H4 (cell line): ENCODE measurements at places on chromosomes 2 and 18.
A peak's percentile ranks its signal among the peaks of the same experiment; 100 is the strongest.

DNA sequence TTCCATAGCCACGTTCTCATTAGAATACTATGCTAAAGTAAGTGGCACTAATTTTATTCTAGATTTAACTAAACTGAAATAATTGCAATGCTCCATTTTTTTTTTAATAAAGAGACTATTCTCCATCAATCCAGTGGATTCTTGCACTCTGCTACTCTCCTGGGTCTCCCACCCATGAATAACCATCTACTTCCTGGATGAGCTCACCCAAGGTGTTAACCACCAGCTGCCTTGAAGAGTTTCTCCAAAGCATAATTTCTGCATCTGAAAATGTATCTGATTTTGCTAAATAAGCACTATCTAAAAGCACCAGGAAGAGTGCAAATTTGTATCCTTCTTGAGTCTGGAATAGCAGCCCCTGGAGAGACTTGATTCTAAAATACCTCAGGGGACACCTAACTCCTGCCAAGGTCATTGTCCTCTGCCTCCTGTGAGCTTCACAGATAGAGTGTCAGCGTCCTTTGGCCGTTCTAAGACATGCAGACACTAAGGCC lies 41.6 kb upstream of the SH3BP4 start:
- no peak for DNase-seq

DNA sequence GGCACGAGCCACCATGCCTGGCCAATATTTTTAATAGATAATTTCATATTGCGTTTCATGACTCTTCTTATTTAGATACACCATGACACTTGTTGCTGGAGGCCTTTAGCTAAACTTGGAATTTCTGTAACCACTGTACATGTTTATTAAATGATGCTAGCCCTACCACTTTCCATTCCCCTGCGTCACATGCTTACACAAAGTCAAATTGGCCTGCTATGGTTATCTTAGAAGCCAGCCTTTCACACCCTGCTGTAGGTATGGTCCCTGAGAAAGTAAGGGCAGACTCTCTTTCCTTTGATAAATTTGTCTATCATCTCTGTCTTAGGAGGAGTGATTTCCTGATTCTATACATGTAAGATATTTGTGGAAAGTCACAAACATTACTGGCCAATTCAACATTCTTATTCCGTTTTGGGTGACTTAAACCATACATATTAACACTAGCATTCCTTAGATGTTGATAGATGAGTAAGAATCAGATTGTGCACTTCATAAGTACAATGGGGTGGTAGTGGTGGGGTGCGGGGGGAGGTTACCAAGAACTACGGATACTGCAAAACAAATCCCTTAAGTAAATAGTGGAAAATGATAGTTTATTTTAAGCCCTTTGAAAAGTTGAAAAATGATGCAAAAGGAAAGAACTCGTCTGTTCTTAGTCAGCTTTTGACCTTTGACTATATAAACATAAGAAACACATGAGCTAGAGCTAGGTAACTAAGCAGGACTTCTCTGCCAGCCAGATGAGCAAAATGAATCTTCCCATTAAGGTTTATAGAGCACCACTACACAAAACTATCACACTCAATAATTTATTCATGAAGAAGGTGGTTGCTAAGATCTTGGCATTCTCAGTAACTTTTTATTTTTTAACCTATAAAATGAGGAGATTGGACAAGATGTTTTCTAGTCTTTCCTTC lies 7.9 kb upstream of the NDUFV2 start:
- DNase-seq, result peak; percentile 70

GRCh38 chr2:11784747-11785610 lies 38.5 kb downstream of the LPIN1 start:
- DNase-seq, result no peak

DNA sequence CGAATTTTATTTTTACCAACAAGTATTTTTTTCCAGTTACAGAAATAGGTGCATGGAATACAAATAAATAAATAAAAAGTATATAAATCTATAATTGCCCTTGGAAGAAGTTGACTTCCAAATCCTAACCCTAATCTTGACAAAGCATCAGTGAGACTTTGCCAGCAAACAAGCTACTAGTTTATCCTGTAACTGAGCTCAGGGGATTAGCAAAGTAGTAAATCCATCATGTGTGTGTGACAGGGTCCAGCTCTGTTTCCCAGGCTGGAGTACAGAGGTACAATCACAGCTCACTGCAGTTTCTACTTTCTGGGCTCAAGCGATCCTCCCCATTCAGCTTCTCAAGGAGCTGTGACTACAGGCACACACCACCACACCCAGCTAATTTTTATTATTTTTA lies 948.0 kb upstream of the CNTNAP5 start:
- DNase-seq, result no peak

GRCh38 chr2:58039170-58039611 lies 7.4 kb upstream of the VRK2 start:
- no peak for DNase-seq

- DNase-seq, result peak; percentile 67
Observed at GRCh38 chr2:227655454-227655853, 11.2 kb upstream of the SCYGR5 start.

GRCh38 chr2:134906726-134907125 lies 11.9 kb upstream of the CCNT2 start:
- no peak for DNase-seq

DNA sequence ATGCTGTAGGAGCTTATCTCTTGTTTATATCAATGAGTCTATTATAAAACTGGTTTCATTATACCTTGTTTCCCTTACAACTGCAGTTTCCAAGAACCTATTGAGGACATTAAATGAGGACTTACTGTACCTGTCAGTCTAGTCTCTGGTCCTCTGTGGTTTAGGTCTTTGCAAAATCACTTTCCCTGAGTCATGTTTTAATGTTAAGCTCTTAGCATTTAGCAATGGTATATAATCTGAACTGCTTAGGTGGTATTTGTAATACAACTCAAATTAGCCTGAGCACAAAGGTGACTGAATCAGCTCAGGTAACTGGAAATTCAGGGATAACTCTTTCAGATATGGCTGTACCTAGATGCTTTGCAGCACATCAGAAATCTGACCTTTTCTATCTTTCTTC lies 418.3 kb upstream of the SPRED2 start:
- DNase-seq, result no peak

- no peak for DNase-seq
Observed at GRCh38 chr2:106982350-106982749, 96.4 kb upstream of the ST6GAL2 start.

DNA sequence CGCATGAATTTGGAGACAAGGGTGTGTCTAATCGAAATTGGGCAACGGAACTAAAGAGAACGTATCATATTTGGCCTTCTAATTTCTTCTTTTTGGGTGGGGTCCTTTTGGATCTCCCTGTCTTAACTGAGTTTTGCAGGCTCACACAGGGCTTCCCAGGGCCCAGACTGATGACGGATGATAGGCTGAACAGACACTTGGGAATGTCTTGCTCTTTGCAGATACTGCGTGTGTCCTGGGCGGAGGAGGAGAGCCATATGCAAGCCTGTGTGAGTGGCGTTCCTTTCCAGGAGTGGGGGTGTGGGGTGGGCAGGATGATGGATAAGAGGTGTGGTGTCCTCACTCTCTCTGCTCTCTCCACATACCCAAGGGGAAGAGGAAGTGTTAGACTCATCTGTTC lies 40.1 kb downstream of the TNP1 start:
- DNase-seq, result no peak

- no peak for DNase-seq
Observed at GRCh38 chr2:42970151-42970550, 177.8 kb upstream of the HAAO start.

DNA sequence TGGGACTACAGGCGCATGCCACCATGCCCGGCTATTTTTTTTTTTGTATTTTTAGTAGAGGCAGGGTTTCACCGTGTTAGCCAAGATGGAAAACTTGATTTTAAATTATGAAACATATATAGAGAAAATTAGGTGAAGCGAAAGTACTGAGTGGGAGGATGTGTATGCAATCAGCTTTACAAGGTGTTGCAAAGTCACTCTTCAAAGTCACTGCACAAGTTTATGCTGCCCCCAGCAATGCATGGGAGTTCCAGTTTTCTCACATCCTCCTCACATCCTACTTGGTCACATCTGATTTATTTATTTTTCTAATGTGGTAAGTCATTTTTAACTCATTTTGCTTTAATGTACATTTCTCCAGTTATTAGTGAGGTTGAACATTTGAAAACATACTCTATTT lies 49.2 kb upstream of the CHN1 start:
- DNase-seq, result no peak

DNA sequence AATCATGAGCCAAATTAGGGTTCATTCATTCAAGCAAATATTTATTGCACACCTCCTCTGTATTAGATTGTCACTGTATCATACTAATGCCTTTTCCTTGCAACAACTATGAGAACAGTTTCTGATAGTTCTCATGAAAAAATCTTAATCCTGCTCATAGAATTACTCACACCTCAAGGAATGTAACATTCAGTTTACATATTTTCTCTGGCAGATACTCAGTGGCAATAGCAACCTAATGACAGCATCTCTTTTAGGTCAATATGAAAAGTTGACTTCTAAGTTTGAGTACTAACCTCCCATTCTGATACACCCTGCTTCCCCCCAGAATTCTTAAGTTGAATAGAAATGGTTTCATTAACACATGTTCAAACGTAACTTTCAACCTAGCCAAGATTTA lies 132.0 kb downstream of the VWC2L start:
- DNase-seq, result no peak

- no peak for DNase-seq
Observed at GRCh38 chr2:37317746-37318145, 6.9 kb downstream of the PRKD3 start.

- DNase-seq, result no peak
Observed at GRCh38 chr2:99127981-99128380, 13.5 kb upstream of the C2orf15 start.

DNA sequence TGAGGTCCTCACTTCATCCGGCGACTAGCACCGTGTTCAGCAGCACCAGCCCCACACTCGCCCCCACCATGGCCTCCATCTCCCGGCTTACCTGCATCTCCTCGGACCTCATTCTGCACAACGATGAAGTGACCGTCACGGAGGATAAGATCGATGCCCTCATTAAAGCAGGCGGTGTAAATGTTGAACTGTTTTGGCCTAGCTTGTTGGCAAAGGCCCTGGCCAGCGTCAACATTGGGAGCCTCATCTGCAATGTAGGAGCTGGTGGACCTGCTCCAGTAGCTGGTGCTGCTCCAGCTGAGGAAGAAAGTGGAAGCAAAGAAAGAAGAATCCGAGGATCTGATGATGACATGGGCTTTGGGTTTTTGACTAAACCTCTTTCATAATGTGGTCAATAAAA lies 70.5 kb upstream of the MYCN start:
- DNase-seq, result no peak

DNA sequence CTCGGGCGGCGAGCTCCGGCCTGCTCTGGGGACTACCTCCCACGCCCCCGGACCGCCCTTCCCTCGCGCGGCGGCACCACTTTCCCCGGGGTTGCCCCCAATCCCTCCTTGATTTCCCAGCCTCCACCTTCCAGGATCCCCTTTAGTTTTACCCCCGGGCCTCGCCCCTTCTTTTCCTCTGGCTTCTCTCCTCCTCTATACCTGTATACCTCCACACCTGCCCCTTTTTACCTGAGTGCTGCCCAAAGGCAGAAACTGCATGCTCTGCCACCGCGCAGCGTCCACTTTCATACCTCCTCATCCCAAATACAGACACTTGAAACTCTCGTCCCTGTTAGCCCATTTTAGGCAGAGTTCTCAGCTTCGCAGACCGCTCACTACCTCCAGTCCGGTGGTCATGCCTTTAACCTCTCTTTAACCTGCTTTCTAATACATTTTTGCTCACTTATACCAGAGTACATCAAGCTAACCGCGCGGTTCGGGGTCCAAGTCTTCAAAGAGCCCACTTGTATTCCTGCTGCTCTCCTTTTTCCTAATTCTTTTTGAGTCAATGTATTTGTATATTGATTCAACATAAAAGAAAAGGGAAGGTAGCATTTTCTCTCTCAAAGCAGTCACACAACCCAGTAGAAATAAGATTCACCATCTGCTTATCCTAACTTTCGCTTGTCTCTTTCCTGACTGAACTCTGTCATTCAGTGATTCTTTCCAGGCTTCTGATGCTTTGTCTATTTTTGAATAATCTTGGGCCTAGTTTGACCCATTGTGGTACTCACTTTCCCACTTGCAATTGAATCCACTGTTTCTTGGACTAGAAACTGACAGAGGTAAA lies 901 bp downstream of the SPOPL start:
- no peak for DNase-seq

GRCh38 chr18:58535340-58536201 lies 93.3 kb downstream of the ALPK2 start:
- no peak for DNase-seq

- no peak for DNase-seq
Observed at GRCh38 chr18:43004421-43004820, 111.1 kb downstream of the RIT2 start.

DNA sequence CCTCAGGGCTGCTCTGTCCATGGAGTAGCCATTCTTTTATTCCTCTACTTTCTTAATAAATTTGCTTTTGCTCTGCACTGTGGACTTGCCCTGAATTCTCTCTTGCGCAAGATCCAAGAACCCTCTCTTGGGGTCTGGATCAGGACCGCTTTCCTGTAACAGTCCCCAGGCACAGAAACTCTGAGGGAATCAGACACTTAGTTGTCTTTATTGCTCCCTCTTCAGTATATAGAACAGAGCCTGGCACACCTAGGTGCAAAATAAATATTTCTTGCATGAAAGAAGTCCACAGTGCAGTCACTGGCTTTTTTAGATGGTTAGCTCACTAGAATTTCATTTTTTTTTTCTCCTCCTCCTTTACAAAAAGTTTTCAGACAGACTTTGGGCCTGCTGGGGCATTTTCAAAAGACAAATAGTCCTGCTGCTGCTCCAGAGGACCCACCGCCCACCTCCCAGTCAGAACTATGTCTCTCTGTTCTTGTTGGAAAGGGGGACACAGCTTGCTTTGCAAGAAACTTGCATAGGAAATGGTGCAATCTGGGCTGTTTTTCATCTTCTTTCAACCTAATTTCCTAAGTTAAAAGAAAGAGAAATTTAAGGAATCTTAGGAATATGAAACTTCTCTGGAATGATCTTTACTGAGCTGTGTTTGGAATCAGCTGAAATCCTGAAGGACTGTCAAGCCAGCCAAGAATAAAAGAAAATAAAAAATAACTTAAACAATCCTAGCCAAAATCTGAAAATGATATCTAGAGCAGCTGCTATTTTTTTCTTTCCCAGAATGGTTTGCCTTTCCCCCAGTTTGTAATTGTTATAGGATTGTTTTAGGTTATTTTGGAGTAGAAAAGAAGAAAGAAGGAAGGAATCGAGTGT lies 31.7 kb upstream of the MAP4K3 start:
- DNase-seq, result no peak

DNA sequence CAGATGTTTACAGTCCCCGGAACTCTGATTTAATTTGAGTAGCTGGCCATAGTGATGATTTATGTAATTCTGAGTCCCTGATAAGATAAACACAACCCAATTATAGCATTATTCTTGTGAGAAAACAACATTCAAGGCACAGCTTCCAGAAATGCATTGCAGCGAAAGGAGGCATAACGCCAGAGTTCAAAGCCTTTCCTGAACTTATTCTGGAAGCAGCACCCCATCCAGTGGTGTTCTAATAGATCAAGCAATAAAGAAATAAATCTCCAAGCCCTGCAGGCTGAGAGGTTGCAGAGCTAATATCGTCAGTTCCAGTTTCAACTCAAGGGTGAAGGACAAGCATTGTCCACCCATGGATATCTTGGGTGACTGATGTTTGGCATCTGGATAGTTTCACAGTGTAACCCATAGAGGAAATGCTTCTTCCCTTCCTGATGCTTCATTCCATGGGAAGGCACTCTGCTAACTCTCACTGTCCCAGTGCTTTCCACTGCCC lies 18.8 kb downstream of the CDH2 start:
- no peak for DNase-seq
